Panc1 (cell line): ENCODE measurements at places on chromosomes 1 and 21. TPM values are rescaled to one million over a fixed set of nuclear protein-coding genes. Genes with fewer than 3 reads are reported as not detected.

GRCh38 chr1:36740446-36740845, 257.7 kb upstream of the CSF3R start:
- no peak overlapping the region for H3K4me3 ChIP-seq
- peaks cover 16% of the 10 kb centered on the region for H3K27me3 ChIP-seq
- H3K36me3 ChIP-seq = no peaks in the 10 kb centered on the region
- DNase-seq = no peak

Gene SPRR2F
- total RNA-seq = not detected

- no peak overlapping the region for H3K4me3 ChIP-seq
- no peaks in the 10 kb centered on the region for H3K27me3 ChIP-seq
- no peaks in the 10 kb centered on the region for H3K4me1 ChIP-seq
- no peaks in the 10 kb centered on the region for H3K36me3 ChIP-seq
These were observed 89.8 kb downstream of the ADSS2 start for GRCh38 chr1:244361764-244362473.

GRCh38 chr1:183365093-183365492, 53.1 kb downstream of the NMNAT2 start:
- H3K27me3 ChIP-seq = peaks cover 4% of the 10 kb centered on the region; the same call in 1 of the 2 replicates
- H3K36me3 ChIP-seq = no peaks in the 10 kb centered on the region
- H3K4me1 ChIP-seq = no peaks in the 10 kb centered on the region

DNA sequence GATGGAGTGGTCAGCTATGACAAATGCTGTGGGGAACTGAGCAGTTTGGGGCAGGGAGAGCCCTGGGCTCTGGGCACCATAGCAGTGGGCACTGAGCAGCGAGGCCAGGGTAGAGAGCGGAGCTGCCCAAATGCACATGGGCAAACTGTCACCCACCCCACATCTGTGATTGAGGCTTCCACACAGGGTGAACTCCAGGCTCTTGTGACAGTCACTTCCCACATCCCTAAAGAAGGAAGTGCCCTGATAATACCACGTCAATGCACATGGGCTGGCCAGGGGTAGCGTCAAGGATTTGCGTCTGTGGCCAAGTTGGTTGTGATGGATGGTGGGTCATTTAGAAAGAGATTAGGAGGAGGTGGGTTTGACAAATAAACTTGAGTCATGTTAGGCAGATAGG, 2.6 kb upstream of the GUCA2B start:
- no peaks in the 10 kb centered on the region for H3K4me1 ChIP-seq
- H3K27me3 ChIP-seq = no peaks in the 10 kb centered on the region
- H3K27ac ChIP-seq = no peak overlapping the region
- H3K4me3 ChIP-seq = no peak overlapping the region
- DNase-seq = no peak

DNA sequence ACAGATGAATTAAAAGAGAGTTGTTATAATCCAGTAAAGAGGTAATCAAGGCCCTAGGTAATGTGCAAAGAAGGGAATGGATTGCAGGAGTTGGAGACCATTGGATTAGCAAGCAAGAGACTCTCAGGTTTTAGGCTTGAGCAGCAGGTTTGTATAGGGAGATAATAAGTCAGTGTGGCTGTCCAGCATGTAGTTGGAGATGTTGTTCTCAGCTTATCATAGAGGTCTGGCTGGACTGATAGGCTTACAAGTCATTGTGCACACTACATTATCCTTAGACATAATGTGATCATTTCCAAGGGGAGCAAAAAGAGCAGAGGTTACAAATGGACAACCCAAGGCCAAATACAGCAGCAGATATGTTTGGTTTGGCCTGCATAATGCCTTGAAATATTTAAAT, 45.9 kb upstream of the SAMD13 start:
- no peaks in the 10 kb centered on the region for H3K27me3 ChIP-seq
- no peak for DNase-seq
- peak overlapping the region; percentile 39; the same call in 1 of the 2 replicates for H3K27ac ChIP-seq

DNA sequence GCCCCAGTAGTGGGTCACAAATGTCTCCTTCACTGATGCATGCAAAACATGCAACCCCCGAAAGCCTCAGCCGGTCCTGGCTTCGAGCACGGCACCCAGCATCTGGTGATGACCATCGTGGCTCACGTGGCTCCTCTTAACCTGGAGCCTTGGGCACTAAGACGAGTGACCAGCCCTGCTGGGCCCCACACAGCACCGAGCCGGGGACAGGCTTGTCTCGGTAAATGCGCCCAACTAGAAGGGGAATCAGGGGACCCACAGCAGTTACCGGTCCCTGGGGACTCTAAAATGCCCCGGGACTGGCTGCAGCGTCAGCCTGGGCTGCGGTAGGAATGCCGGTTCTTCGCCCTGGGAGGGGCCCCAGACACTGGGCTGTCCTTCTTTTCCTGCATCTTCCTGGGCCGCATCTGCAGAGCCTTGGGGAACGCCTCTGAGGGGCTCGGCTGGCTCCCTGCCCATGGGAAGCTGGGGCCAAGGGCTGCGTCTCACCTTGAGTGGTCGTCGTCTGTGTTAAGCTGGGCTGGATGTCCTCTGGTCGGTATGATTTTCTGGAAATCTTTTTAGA, 13.1 kb upstream of the TTC34 start:
- H3K4me1 ChIP-seq = no peaks in the 10 kb centered on the region
- no peak for DNase-seq
- H3K27me3 ChIP-seq = no peaks in the 10 kb centered on the region
- no peak overlapping the region for H3K27ac ChIP-seq
- H3K4me3 ChIP-seq = no peak overlapping the region
- H3K36me3 ChIP-seq = no peaks in the 10 kb centered on the region

DNA sequence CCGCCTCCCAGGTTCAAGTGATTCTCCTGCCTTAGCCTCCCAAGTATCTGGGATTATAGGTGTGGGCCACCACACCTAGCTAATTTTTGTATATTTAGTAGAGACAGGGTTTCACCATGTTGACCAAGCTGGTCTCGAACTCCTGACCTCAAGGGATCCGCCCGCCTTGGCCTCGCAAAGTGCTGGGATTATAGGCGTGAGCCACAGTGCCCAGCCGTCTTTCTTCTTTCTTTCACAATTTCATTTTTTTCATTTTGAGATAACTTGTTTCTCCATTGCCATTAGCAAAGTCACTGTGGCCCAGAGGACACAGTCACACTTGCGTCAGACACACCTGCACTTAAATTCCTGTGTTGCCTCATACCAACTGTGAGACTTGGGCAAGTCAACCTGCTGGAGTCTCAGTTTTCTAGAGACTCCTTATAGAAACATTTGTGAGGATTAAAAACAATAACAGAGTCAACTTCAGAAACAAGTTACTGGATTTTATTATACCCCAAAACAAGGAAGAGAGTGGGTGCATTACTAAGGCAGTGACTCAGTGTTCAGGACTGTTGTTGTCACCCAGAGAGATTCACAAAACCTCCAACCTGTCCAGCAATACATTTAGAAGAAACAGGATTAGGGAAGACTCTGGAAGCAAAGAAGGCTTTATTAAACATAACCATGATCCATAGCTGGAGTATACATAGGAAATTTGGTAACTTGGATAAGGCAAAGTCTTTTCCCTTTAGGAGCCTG, 2.6 kb downstream of the TEDDM1 start:
- no peaks in the 10 kb centered on the region for H3K36me3 ChIP-seq
- H3K27ac ChIP-seq = no peak overlapping the region
- H3K4me1 ChIP-seq = no peaks in the 10 kb centered on the region
- peaks cover 7% of the 10 kb centered on the region for H3K27me3 ChIP-seq
